Renal cortical epithelial cell (primary cell): ENCODE measurements at places on chromosomes 5 and 9.

- no peak for DNase-seq
Measured at GRCh38 chr9:86578722-86579121, 224.5 kb upstream of the TUT7 start.

- no peak for DNase-seq
Measured at GRCh38 chr5:1417586-1418225, 27.5 kb downstream of the SLC6A3 start.

DNA sequence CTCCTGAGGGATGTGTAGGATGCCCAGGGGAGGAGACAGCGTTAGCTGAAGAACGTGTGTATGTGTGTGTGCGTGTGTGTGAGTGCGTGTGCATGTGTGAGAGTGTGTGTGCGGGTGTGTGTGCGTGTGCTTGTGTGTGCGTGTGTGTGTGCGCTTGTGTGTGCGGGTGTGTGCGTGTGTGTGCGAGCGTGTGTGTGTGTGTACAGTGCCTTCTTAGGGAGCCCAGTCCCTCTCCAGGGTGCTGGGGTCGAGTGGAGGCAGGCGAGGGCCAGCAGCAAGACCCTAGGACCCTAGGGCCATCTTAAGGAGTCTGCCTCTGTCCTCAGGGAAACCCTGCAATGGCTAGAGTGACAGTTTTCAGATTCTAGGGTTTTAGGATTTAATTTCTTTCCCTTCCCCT, 26.0 kb upstream of the STXBP1 start:
- DNase-seq: no peak

- DNase-seq: no peak
Measured at GRCh38 chr5:65846101-65846500, 80.3 kb upstream of the ERBIN start.

GRCh38 chr5:80284720-80285119, 28.9 kb upstream of the SERINC5 start:
- DNase-seq: no peak

DNA sequence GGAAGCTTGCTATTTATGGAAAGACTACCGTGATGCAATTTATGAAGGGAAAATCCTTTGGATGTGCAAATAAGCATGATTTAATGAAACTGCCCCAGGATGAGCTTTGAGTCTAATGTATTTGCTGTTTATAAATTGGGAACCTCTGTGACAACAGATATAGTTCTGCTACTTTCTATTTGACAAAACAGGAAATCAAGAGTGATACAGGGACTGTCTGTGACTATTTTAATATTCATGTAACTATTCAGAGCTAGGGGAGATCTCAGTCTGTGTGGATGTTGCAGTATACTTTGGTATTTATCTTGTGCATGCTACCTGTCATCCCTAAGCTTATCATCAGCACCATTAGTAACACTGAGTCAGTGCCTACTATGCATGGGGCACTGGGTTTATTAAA, 132.1 kb downstream of the PDZD2 start:
- DNase-seq: no peak

DNA sequence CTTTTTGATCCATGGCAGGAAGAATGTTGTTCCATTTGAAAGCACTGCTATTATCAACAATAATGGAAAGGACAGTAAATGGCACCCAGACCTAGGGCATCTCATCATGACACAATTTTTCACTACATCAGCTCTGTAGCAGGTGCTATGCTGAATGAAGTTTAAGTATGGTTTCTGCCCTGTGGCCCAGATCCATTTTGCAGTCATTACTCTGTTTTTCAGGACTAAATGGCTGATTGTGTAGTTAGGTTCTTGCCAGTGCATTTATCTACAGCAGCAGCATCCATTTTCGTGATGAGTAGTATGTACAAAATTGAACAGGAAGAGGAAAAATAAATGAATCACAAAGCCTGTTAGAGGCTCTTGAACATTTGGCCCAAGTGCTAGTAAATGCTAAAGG, 270.5 kb upstream of the CD180 start:
- no peak for DNase-seq

GRCh38 chr5:156399323-156399722, 72.4 kb downstream of the SGCD start:
- DNase-seq: no peak

GRCh38 chr5:59036274-59036961, 453.5 kb downstream of the RAB3C start:
- peak; percentile 95 for DNase-seq

- DNase-seq: no peak
Measured at GRCh38 chr9:36872641-36873040, 161.4 kb downstream of the PAX5 start.

DNA sequence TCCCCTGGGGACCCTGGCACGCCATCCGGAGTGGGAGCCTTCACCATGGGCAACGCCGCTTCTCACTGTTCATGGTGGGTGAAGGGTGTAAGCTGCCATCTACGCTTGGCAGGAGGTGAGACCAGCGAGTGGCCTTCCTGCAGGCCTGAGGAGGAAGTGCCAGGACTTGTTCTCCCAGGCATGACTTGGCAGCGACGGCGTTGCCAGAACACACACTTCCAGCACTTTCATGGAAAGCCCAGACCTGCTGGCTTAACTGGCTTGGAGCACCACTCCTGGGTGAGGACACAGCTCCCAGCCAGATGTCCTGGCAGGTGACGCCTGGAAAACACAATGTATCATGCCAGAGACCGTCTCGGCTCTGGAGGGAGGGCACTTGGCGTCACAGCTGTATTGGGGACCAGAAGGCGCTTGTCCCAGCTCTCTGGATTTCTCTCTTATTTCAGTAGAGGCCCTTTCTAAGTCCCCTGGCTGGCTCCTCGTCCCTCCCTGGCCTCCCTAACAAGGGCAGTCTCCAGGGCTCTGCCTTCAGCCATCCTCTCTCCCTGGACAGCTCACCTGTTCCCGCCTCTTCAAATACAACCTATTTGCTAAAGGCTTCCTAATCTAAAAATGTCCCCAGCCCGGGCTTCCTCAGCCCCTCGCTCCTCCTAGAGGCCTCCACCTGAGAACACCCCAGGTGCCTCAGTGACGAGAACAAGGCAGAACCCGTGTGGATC, 188.3 kb downstream of the OLFM1 start:
- DNase-seq: no peak

GRCh38 chr5:65771266-65771665, 49.3 kb downstream of the NLN start:
- DNase-seq: no peak

GRCh38 chr5:68270399-68270975, 54.9 kb downstream of the PIK3R1 start:
- no peak for DNase-seq

- peak; percentile 80 for DNase-seq
Measured at GRCh38 chr9:84111726-84112125, 131.1 kb downstream of the RMI1 start.

GRCh38 chr9:111992523-111992922, 95.9 kb downstream of the UGCG start:
- DNase-seq: peak; percentile 95

- peak; percentile 71 for DNase-seq
Measured at GRCh38 chr5:66932457-66932856, 264.1 kb downstream of the CD180 start.

- DNase-seq: no peak
Measured at GRCh38 chr5:33688066-33688465, 203.7 kb downstream of the ADAMTS12 start.

DNA sequence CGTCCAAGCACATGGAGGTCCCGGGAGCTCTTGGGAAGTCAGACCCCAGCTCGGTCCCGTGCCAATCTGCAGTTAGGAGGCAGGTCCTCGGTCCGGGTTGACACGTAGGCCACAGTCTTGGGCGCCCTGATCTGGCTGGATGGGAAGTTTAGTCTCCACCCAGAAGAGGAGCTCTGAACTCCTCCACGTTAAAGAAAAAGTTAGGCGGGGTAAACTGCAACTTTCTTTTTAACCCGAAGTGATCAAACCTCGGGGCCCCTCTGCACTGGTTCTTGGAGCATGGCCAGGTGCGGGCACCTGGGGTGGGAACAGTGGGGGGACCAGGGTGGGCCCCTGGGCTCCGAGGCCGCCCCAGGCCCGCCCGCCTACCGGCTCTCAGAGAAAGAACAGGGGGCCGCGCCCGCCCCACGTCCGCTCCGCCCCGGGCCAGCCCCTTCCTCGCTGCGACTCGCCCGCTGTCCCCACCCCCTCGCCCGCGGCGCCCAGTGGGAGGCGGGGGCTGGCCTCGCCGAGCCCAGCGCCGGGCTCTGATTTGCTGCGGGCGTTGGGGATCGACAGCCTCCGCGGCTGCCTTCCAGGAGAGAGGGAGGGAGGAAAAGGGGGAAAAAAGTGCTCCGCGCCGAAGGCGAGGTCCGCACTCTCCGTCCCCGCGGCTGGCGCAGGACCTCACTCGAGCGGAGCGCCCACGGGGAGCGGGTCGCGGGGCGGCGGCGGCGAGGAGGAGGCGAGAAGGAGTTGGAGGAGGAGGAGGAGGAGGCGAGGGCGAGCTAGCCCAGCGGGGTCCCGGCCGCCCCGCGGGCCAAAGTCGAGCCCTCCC, at the start of gene COL5A1:
Gene COL5A1 (plus strand): TSS at position 631 of the 817 bp plus-strand sequence. CDS start 385 bp downstream, outside the sequence.
- no peak for DNase-seq

DNA sequence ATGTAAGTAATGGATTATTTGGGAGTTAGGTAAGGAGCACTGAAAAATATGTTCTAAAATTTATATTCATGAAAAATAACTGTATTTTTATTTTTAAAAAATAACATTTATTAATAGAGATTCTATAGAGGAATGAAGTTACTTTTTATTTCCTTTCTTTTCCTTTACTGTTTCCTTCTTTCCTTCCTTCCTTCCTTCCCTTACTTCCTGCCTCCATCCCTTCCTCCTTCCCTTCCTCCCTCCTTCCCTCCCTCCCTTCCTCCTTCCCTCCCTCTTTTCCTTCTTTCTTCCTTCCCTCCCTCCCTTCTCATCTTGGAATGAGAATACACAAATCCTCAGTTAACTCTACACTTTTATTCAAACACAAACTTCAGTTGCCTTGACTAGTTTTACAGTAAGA, 560.1 kb downstream of the RAB3C start:
- no peak for DNase-seq

GRCh38 chr9:112551641-112552040, 65.0 kb downstream of the KIAA1958 start:
- no peak for DNase-seq

- DNase-seq: no peak
Measured at GRCh38 chr9:36486329-36486932, 86.3 kb upstream of the MELK start.

DNA sequence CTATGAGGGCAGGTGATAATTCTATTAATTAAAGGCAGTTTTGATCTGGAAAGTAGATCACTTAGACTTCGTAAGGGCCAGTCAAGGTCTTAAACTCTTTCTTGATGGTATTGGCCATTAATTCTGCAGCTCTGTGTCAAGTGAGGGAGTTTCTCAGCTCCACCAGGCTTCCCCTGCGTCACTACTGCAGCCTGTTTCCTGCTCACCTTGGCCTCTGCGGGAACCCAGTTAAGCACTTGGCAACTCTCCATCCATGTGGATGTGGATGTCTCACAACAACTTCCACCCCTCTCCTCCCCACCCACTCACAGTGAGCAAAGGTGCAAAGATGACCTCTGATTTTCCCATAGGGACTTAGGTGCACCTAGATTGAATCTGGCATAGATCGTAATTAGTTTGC, 191.6 kb downstream of the PLK2 start:
- DNase-seq: peak; percentile 16

GRCh38 chr9:28317745-28318144, 744.5 kb upstream of the C9orf72 start:
- no peak for DNase-seq

GRCh38 chr5:126878085-126878484, 101.1 kb downstream of the LMNB1 start:
- DNase-seq: no peak

DNA sequence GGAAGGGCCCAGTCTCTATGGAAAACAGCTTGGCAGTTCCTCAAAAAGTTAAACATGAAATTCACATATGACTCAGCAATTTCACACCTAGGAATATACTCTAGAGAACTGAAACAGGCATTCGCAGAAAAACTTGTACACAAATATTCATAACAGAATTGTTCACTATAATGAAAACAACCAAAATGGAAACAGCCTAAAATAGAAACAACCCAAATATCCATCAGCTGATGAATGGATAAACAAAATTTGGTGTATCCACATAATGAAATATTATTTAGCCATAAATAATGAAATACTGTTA, 4.8 kb upstream of the GPR150 start:
- no peak for DNase-seq

DNA sequence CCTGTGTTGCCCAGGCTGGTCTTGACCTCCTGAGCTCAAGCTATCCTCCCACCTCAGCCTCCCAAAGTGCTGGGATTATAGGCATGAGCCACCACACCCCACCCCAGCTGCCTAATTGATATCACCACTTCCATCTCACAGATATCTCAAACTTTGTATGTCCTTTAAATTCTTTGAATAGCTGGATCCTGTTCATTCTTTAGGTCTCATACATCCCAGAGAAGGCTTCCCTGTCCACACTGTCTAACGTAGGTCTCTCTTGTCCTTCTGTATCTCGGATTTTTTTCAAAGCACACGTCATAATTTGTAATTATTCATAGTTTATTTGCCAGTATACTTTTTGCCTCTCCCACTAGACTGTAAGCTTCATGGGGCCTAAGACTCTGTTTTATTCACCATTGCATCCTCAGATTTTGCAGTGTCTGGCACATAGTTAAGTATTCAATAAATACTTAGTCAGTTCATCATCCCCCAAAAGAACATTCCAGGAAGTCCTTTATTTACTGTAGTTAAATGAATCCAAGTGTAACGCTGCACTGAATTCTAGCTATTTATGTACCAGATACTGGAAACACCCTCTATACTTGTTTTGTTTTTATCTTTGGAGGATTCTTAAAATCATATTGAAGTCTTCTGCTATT, 10.5 kb downstream of the ARSK start:
- peak; percentile 71 for DNase-seq

GRCh38 chr5:87674235-87674634, 261.5 kb upstream of the CCNH start:
- DNase-seq: no peak

GRCh38 chr5:39108987-39109386, 34.8 kb upstream of the RICTOR start:
- DNase-seq: no peak

GRCh38 chr9:38361473-38361850, 31.0 kb upstream of the ALDH1B1 start:
- no peak for DNase-seq

GRCh38 chr5:57749396-57749795, 266.8 kb upstream of the ACTBL2 start:
- DNase-seq: no peak

GRCh38 chr9:13047827-13048587, 231.5 kb downstream of the MPDZ start:
- no peak for DNase-seq

- DNase-seq: no peak
Measured at GRCh38 chr5:59789197-59789596, 104.3 kb downstream of the PDE4D start.

- no peak for DNase-seq
Measured at GRCh38 chr5:154813736-154814135, 36.7 kb downstream of the FAXDC2 start.

DNA sequence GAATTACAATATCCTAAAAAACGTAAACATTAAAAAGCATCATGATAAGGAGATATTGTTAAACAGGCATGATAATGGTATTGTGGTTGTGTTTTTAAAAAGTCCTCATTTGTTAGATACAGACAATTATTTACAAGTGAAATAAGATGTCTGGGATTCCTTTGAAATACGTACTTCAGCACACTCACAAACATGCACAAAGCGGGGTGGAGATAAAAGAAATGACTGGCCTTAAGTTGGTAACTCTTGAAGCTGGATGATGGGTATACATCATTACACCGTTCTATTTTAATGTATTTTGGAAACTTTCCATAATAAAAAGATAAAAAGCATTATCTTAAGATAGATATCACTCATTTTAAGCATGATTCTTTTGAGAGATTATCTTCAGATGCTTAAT, 1.0 kb downstream of the FAM200C start:
- DNase-seq: peak; percentile 15
